Muscle of back (tissue), 13 donors: ENCODE measurements at places on chromosomes 2 and 18. TPM values are rescaled to one million over a fixed set of nuclear protein-coding genes. Genes with fewer than 3 reads are reported as not detected.

DNA sequence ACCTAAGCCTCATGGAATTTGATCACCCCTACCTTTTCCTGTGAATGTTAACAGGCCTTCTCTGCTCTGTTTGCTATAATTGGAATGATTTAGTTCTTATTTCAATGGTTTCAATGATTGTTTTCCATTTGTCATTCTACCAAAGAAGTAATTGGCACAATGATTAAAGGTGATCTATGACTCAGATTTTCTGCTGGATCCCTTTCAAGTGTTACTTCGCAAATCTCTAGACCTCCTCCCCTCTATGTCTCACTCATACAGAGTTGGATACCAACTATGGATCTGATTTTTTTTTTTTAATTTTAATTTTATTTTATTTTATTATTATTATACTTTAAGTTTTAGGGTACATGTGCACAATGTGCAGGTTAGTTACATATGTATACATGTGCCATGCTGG is 29.6 kb upstream of the FAM117B start:
- DNase-seq, result no peak

DNA sequence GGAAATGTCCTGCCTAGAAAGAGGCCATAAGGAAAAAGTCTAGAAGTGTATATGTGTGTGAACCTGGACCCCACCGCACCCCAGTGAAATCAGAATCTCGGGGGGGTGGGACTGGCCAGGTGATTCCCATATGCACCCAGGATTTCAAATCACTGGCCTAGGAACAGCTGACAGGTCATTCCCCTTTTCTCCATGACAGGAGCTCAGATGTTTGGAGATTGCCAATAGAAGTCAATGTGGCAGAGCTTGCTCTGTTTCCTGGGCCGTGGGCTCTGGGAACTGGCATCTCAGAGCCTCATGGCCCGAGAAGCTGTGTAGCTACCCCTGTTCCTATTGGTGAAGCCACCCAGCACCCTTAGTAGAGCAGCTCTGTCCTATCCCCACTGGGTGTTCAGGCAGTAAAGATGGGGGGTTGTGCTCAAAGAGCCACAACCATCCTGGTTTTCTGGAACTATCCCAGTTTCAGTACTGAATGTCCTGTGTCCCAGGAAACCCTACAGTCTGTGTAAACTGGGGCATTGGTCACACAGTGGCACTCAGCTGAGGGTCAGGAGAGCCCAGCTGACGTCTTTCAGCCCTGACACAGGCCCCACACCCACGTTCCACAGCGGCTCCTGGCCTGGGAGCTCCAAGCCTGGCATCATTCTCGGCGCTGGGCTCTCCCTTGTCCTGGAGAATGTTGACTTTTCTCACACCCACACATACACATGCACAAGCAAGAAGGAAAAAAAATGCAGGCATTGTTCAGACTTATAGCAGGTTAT is 18.9 kb downstream of the GNLY start:
- DNase-seq, result no peak

Gene PARD6G
- polyA plus RNA-seq, result 12.3 TPM

DNA sequence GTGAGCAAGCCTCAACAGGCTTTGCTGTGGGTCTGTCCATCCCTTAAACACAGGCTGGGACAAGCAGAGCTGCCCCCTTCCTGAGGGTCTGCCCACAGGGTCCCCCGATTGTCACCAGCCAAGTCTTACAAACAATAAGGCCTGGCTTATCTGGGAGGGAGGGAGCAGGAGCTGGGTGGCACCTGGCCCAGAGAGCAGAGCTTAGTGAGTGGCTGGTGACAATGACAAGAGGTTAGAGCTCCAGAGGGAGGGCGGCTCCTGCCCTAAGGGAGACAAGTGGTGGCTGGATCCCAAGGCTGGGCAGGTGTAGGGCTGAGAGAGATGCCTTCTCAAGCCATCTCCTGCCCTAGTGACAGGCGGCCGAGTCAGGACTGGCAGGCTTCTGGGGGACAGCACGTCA is 125.5 kb downstream of the KLHL29 start:
- no peak for DNase-seq

DNA sequence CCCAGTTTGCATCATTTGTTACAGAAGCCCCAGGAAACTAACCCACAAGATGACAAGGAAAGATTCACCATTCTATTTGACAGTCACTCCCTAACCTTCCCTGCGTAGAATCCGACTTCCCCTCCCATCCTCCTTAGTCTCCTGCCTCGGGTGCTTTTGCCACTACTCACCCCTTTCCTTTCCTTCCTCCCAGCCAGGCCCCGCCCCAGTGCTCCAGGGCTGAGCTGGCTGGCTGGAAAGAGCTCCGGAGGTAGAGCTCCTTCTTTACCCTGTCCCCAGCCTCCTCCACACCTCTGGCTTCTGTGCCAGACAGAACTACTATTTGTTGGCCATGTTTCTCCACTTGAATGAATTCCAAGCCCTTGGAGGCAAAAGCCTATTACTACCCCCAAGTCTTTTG is 317.6 kb upstream of the NCKAP5 start:
- DNase-seq, result no peak

GRCh38 chr2:98658816-98659490 is 50.6 kb downstream of the UNC50 start:
- no peak for DNase-seq

GRCh38 chr2:5942204-5942603 is 250.0 kb downstream of the SOX11 start:
- DNase-seq, result no peak
